ENCODE measurements at places on chromosomes 2 and 18. TPM values are rescaled to one million over a fixed set of nuclear protein-coding genes. Genes with fewer than 3 reads are reported as not detected.

DNA sequence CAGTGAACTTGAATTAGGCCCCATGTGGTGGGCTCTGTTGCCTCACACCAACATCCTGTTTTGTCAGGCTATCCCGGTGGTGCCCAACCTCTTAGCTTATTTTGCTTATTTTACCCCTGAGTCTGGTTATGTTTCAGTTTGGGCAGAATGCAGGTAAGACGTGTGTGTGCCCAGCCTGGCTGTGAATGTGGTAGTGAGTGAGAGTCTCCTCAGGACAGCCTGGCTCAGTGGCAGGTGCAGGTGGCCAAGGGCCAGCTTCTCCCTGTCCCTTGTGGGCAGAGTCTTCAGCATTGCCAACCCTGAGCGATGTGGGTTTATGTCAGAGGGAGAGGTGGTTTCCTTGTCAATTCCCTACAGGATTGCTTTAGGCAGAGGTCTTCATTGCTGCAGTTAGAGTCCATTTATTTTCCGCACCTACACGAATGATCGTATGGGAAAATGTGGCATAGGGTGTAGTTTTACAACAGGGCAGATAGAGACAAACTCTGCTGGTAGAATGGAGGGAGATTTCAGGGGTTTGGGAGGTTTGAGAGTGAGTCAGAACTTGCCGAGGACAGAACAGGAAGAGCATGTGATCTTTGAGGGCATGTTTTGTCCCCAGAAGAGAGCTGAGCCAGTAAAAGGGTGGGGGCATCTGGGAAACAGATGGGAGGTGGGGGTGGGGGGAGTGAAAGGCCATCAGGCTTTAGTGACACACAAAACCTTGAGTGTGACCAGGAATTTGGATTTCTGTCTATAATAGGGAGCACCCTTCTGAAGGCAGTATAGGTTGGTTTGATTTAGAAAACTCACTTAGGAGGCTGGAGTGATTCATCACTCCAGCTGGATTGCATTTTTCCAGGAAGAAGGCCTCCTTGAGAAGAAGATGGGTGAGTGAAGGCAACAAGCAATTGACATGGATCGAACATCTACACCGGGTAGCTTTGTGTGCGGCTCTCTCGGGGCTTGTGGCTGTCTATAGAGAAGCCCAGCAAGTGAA is 156.2 kb upstream of the CELF4 start:
- no peak for DNase-seq

DNA sequence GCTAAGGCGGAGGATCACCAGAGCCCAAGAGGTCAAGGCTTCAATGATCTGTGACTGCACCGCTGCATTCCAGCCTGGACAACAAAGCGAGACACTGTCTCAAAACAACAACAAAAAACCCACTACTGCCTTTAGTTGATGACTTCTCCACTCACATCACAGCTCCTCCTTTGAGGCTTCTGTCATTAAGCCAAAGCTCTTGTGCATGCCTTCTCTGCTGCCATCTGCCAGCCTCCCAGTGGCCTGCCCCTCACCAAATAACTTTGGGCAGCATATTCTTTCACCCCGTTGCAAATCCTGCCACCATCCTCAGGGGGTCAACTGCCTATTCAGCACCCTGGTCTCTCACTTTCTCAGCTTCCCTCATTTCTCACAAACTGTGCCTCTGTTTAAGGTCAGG is 27.5 kb downstream of the OSBPL1A start:
- DNase-seq = no peak

- DNase-seq = no peak
Measured at GRCh38 chr2:241091734-241092445, 10.2 kb downstream of the MTERF4 start.

DNA sequence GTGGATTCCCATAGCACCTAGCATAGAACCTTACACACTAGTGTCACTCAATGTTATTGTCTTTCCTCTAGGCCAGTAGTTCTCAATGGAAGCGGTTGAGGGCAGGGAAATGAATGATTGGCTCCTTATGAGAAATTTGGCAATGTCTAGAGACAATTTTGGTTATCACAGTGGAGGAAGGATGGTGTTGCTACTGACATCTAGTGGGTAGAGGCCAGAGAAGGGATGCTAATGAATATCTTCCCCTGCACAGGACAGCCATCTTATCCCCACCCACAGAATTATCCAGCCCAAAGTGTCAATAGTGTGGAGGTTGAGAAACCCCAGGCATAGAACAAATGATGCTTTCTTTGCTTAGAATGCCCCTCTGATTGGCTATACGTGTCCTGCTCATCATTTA is 15.8 kb downstream of the C18orf63 start:
- DNase-seq = peak; percentile 49

DNA sequence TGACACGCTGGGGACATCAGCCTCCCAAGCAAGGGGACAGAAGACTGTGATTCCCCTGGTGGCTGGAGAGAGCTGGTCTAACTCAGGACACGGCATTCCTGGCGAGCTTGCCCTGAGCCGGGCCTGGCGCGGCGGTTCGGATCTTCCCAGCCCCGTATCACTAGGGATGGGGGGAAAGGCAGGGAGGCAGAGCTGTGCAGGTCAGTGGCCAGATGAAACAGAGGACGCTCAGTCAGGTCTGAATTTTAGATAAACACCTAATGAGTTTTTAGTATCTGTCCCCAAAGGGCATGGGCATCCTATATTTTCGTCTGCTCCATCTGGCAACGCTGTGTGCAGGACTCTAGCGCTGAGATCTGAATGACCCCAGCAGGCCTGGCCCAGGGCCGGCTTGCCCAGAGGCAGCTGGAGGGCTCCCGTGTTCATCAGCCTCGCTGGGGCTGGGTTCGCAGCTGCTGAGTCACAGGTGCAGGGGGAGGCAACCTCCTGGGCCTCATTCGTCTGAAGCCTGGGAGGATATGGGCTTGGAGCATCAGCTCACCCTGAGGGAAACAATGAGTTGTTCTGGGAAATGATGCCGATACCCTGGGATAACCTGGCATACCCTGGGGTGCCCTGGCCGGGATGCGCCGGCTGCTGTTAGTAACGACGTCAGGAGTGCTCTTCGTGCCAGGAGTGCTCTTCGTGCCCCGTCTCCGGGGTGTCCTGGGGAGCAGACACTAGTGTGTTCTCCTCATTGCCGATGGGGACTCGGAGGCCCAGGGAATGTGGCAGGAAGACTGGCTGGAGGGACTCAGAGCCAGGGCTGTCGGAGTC is 48.1 kb upstream of the HPCAL1 start:
- peak; percentile 82 for DNase-seq

GRCh38 chr18:48149020-48149685 is 218.7 kb upstream of the SMAD2 start:
- no peak for DNase-seq

DNA sequence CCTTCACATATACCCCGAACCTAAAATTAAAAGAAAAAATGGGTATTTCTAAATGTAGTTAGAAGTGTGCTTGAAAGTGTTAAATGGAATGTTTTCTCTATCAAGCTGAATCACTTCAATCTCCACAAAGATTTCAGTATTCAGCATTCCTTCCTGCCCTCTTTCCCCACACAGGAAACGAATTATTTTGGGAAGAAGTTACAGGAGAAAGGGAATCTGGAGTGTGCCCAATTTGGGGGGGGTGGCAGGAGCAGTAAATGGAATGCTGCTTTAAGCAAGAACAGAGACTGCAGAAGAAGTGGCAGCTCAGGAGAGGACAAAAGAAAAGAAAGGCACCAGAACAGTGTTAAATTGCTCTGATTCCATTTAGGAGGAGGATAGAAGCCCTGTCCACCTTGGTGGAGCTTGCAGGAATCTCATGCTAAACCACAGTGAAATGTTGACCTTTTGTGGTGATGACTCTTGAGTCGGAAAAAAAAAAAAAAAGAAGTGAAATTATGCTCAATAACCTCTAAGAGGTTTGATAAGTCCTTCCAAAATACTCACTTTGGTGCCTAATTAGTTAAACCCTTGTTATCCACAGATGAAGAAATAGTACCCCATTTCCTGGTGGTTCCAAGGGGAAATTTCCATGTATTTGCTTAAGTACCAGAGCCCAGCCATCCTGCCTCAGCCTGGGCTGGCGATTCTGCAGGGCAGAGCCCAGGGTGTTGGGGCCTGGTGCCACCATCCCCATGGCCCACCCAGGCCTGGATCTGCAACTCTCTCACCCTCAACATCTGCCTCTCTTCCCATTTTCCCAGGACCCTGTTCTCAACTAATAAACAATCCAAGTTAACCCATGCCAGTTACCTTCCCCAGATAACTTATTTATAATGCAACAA is 56.5 kb downstream of the MYO5B start:
- no peak for DNase-seq

DNA sequence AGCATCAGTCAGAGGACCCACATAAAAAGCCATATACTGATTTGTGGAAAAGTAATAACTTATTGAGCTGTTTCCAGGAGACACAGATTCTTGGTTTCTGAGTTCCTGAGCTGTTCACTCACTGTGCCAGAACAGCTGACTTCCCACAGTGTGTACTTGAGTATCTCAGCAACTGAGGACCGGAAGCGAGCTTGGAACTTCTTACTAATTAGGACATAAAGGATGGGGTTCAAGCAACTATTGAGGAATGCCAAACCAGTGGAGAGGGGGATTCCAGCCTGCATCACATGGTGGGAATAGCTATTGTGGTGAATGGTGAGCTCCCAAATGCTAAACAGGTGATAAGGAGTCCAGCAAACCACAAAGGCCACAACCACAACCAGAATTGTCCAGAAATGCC is 16.4 kb downstream of the EEF1B2 start:
- DNase-seq = no peak

GRCh38 chr18:34911661-34912384 is 129.4 kb upstream of the MAPRE2 start:
- DNase-seq = peak; percentile 84

DNA sequence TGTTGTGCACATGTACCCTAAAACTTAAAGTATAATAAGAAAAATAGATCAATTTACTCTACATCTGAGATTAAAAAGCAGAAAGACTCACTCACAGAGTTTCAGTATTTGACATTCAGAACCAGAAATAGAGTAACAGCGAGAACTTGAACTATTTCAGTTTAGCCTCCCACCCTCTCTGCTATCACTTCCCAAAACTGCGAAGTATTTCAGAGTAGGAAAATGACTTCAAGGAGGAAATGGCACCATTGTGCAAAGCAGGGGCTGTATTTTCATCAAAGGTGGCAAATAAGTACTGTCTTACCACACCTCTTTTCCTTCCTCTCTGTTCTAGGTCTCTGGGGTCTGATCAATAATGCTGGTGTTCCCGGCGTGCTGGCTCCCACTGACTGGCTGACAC is 13.6 kb downstream of the DHRS9 start:
- DNase-seq = no peak

DNA sequence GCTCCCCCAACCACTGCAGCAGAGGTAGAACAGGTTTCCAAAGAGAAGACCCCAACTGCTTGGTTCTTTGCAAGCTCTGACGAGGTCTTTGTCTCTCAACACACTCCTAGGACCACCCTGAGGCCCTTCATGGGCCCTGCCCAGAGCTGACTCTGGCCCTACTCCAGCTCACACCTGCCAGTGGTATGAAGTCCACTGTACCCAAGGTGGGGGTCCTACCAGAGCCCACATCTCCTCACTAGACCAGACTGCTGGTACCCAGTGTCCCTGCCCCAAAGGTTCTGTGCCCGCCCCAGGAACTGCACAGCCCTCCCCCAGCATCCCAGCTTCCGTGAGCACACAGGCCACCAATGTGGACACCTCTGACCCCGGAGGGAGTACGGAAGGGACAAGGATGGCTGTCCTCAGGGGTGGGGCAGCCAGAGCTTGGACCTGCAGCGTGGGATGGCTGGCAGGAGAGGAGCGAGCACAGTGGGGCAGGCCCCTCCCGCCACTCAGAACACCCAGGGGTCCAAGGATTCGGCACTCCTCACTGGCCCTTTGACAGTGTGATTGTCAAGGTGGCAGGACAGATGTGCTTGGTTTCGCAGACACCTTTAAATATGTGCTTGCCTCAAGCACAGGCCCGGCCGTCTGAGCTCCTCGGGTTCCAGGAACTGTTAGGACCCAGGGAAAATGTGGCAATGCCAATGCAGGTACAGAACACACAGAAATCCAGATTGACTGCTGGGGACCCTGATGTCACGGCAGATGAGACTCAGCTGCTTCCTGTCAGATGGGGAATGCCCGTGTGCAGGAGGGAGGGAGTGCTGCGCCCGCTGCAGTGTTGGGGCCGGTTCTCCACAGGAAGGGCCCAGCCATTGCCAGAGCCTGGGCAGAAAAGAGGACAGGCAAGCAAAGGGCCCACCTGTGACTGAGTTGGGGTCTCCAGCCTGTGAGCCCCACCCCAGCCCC is 51.2 kb downstream of the MTERF4 start:
- no peak for DNase-seq

- no peak for DNase-seq
Measured at GRCh38 chr2:165544897-165545296, 75.4 kb downstream of the CSRNP3 start.

GRCh38 chr2:71545572-71546274 is 92.4 kb downstream of the DYSF start:
- DNase-seq = peak; percentile 63

DNA sequence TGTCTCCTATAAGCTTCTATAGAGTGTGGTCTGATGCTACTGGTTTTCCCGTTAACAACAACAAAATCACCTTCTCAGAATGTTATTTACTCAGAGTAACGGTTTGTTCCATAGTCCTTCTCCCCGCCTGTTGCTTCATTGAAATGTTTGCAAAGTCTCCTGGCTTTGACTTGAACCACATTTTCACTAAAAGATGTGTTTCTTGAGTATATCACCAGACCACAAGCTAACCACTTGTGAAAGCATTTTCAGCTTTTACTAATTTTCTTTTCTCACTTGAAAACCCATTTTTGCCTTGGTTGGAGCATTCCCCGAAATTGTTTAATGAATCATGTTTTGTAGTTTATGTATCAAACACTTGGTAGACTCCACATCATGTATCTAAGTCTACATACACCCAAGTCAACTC is 121.2 kb downstream of the DPP4 start:
- DNase-seq = no peak

DNA sequence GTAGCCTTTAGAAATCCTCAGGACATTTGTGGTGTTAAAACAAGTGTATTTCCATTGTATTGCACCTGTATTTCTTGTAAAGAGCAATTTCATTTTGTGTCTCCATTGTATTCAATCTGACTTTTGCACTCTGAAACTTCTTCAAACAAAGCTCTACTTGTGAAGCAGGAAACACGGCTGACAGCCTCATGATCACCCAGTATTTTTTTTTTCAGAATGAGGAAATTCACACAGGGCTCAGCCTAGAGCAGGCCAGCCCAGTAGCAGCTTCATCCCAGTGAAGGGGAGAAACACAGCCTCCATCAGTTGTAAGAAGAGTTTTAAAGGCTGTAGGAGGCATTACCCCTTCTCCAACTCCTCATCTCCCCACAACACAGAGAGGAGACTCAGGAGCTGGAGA is 175.9 kb upstream of the KLHL29 start:
- no peak for DNase-seq

- DNase-seq = no peak
Measured at GRCh38 chr2:215745331-215745730, 268.0 kb downstream of the MREG start.

Gene SOX11
- under 0.01 TPM for total RNA-seq

Gene HS1BP3
- total RNA-seq = 13.9 TPM

Gene MC2R
- total RNA-seq = not detected

Gene ANTXR1
- total RNA-seq = 69.7 TPM

Gene DCC
- total RNA-seq = not detected

Gene CELF4
- not detected for total RNA-seq

Gene ALMS1
- total RNA-seq = 14.2 TPM

Gene ITGA4
- total RNA-seq = 78.1 TPM

Gene SP5
- total RNA-seq = not detected

Gene PLCD4
- total RNA-seq = 8.5 TPM

Gene RBM43
- total RNA-seq = 5.6 TPM

Gene DAPL1
- total RNA-seq = not detected

Gene HJURP
- total RNA-seq = 115 TPM

Gene TSPYL6
- total RNA-seq = not detected

Gene TEKT4
- total RNA-seq = not detected

Data from RPMI7951 (cell line).